ENCODE measurements at places on chromosomes 7 and 10. TPM values are rescaled to one million over a fixed set of nuclear protein-coding genes. Genes with fewer than 3 reads are reported as not detected.

TMEM184A gene
- total RNA-seq, result 9.7 TPM

LIPN gene
- not detected for total RNA-seq

PNLIPRP1 gene
- not detected for total RNA-seq

ADARB2 gene
- 0.26 TPM for total RNA-seq

CLDN3 gene
- total RNA-seq, result 0.21 TPM

GHRHR gene
- not detected for total RNA-seq

FAM13C gene
- 34.5 TPM for total RNA-seq

PTF1A gene
- total RNA-seq, result not detected

ASIC3 gene
- total RNA-seq, result 1.1 TPM

GRCh38 chr7:1544178-1544895 lies 11.7 kb downstream of the TMEM184A start:
- DNase-seq, result no peak

- no peak for DNase-seq
Observed at GRCh38 chr7:140983802-140984201, 30.9 kb downstream of the MRPS33 start.

DNA sequence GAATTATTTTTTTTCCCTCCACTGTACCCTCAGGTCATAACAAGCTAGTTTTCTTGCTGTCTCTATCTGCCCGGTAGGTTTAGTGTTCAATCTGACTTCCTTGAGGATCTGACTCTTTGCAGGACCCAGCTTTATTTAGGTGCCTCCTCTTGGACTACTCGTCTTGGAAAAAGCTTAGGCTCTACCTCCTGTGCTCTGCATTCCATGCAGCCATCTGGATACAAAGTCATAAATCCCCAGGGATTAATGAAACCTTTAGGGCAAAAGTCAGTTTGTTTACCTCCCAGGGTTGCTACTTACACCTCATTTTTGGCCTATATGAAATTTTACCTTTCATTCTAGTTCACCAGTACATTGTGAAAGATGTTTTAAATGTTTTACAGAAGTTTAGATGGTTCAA lies 8.0 kb downstream of the STAG3 start:
- DNase-seq, result no peak

DNA sequence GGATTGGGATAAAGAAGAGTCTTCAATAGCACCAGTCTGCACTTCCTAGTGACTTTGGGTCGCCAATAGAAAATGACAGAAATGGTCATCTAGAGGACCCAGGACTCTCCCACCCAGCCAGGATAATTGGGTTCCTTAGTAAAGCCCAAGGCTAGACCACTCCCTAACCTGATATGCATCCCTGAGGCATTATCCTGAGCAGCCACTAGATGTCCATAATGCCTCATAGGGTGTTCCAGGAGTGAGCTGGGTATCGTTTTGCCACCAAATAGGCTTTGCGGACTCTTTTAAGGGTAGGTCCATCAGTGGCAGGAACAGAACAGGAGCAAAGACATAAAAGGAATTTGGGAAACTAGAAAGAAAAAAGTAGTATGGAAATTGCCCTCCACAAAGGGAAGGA lies 4.5 kb upstream of the LRRC4 start:
- DNase-seq, result no peak

GRCh38 chr10:117320050-117320665 lies 55.1 kb downstream of the PDZD8 start:
- no peak for DNase-seq

DNA sequence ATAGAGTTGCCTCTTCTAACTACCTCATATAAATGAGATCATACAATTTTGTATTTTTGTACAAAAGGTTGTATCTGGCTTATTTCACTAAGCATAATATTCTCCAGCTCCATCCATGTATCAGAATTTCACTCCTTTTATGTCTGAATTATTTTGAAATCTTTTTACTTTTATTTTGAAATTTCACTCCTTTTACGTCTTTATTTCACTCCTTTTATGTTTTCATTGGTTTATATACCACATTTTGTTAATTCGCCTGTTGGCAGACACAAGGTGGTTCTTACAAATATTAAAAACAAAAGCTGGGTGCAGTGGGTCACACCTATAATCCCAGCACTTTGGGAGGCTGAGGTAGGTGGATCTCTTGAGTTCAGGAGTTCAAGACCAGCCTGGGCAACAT lies 5.8 kb downstream of the EZH2 start:
- DNase-seq, result no peak

GRCh38 chr7:114934713-114935112 lies 12.8 kb downstream of the MDFIC start:
- DNase-seq, result no peak

DNA sequence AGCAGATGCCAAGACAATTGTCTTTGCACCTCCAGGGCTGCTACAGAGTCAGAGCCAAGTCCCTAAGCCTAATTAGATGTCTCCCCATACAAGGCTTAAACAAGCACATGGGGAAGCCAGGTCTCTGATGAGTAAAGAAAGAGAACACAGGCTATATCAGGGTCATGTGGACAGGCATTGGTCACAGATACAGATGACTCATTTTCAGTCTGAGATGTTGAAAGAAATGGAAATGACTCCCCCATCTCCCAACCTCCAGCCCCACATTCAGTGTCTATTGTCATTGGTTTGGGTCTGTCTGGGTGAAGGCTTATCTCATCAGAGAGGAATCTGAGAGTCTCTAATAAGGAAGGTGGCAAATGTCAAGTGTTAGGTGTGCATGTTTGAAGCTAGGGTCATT lies 290.1 kb upstream of the KIAA1217 start:
- DNase-seq, result no peak

DNA sequence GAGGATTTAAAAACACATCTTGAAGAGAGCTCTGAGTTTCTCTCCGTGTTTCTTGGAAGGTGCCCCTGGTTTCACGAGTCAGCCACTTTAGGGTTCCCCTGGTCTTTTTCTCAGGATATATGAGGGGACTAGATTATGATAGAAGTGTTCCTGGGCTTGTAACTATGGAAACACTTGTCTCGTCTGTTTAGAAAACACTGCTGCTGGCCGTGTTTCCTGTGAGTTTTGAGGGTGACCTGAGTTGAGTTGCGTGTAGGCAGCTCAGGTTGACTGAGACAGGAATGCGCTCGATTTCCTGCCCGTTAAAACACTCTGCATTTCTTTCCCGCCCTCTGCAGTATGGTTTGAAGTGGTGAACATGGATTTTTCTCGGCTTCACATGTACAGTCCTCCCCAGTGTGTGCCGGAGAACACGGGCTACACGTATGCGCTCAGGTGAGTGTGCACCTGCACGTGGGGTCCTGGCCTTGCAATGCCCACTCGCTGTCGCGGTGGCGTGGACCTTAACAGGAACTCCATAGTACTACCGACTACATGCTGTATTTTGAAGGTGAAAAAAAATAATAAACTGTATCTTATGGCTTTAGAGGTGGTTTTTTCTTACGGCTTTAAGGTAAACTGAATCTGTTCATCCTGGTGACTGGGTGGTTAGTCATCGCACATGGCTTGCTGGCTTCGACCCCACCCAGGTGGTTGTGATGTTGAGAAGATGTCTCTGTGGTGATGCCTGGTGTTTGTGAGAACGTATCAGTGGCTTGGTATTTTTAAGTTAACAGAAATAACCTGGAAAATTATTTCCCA lies at the start of gene SUN1:
Gene SUN1, plus strand, starts transcription at position 310 of the 801 bp plus-strand sequence. Its CDS starts 49 bp downstream, at position 359.
- peak; percentile 36 for DNase-seq

- no peak for DNase-seq
Observed at GRCh38 chr10:123595661-123596060, 70.5 kb upstream of the GPR26 start.

DNA sequence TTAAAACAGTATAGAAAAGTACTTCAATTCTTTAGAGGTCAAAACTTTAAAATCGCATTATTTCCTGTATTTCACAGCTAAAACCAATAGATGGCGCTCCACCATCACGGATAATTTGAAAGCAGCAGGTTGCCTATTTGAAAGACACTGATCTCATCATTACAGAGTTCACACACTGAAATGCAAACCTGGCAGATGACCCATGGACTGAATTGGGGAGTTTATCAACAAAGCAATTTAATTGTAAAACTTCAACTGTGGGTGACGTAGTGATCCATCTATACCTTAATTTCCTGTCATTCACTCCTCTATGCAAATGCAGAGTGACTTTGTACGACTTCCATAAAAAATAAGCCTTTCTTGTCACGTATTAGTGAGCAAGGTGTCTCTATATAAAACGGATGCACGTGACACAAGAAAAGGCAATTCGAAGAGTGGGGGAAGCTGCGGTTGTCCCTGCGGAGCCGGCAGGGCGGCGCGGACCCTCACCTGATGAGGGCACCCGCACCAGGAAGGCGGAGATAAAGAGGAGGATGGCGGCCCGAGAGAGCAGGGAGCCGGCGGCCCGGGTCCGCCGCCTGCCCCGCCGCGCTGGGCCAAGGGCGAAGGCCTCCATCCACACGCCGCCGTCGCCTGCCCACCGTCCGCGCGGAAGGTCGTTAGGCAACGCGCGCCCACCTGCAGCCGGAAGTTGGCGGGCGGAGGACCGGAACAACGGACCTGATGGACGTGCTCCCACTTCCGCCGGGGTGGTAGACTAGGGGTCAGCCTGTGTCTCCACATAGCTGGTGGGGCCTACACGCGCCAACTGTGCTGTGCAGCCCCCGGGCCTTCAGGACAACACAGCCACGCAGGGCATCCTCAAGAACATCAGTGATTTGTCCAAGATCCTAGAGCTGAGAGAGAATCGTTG lies at the start of gene ZPBP:
Gene ZPBP, minus strand, starts transcription at position 668 of the 913 bp plus-strand sequence. Its CDS starts 52 bp downstream, at position 616.
- peak; percentile 43 for DNase-seq

DNA sequence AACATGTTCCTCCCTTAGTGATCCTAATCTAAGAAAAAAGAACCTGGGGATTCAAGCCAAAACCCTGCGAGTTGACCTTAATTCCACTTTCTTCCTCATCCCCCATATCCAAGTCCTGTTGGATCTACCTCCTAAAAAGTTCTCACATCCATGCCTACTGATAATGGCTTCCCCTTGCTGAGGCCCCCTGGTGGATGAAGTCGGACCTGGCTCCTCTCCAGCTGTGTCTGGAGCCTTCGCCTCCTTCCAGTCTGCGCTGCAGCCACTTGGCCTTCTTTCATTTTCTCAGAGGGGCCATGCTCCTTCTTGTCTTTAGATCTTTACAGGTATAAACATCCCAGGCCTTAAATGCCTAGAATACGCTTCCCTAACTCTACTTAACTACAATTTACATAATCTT lies 8.1 kb downstream of the PDE1C start:
- DNase-seq, result peak; percentile 53

- DNase-seq, result no peak
Observed at GRCh38 chr10:84089162-84089561, 50.1 kb upstream of the GHITM start.

GRCh38 chr7:149854611-149855360 lies 16.6 kb downstream of the ZNF862 start:
- DNase-seq, result no peak

DNA sequence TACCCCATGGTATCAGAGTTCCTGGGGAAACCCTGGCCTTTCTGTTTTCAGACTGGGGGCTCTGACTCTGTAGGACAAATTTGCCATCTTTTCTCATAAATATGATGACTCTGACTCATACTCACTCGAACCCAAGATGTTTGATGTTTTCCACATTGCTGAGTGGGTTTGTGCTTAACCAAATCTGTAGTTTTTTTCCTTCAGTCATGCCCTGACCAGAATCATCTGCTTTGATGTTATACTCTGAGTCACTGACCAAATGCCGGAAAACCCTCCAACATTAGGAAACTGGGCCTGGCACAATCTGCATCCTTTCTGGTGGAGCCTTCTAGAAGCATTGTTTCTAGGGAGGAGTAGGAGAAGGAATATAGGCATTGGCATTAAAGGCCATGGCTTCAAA lies 118.7 kb downstream of the C10orf105 start:
- DNase-seq, result no peak

GRCh38 chr10:16966991-16967865 lies 150.0 kb upstream of the RSU1 start:
- no peak for DNase-seq

- no peak for DNase-seq
Observed at GRCh38 chr7:117068511-117069145, 115.3 kb downstream of the ST7 start.

- DNase-seq, result no peak
Observed at GRCh38 chr10:119526621-119527592, 15.6 kb downstream of the RGS10 start.

DNA sequence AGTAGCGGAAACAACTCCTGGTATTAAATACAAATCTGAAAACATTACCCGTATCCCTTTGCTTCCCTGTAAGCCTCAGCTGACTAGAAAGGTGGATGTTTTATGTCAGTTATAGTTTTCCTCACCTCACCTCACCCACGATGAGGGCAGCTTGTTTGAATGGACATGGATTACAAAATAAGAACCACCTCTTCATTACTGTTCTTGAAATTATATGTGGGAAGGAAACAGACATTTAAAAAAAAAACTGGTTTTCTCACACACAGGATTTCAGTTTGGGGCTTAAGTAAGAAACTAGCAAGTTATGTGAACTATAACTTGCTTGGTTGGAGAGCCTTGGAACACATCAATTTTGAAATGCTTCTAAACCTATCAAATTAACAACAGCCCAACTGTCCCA lies 232.9 kb upstream of the CCDC6 start:
- no peak for DNase-seq

DNA sequence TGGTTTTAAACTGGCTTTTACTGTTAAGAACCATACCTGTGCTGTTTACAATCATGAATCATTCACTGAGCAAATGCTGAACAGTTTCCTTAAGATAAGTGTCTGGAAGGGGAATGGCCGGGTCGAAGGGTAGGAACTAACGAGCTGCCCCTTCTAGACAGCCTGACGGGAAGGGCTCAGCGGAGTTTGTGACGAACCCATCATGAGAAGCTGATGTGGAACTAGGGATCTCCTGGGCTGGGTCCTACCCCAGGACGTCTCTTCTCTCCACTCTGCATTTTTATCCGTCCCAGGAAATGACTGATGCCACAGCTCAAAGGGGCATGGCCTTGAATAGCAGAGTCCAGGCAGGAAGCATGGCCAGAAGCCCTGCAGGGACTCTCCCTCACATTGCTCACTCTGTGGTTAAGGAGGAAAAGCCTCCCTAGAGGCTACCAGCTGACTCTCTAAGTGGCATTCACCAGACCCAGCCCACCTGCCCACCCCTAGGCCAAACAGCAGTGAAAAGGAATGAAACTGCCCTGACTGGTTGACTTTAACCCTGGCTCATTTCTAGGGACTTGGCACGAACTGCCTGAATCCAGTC lies 112.0 kb downstream of the PFKFB3 start:
- DNase-seq, result no peak

DNA sequence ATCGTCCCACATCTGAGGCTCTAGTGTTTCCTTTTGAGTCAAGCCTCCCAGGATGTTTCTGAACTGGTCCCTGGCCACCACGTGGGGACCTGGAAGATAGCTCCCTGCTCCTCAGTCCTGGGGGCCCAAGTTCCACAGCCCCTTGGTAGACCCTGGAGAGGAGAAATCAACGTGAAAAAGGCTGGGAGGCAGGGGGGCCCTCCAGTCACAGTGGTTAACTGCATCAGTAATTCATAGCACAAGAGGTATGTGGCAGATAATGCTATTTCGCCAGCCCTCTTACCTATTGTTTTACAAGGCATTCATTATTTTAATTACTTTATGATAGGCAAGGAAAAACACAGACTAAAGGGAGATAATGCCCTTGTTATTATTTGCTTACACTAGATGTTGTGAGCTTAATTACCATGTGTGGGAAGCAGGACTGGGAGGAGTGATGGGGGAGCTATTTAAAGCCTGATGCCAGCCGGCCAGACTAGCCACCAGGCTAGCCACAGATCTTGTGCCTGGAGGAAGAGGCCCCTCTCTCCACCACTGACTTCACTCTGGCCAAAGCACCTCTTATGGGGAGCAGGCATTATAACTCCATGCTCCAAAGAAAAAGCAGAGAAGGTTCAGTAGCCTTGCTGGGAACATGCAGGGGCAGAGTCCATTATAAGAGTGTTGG lies 230.7 kb downstream of the KCNMA1 start:
- no peak for DNase-seq
